Activated CD4-positive, alpha-beta T cell treated with anti-CD3 and anti-CD28 coated beads, Interleukin-2, amount 50 U/mL, for 16 hours (primary cell): ENCODE measurements at places on chromosomes 1 and 21.
A peak's percentile ranks its signal among the peaks of the same experiment; 100 is the strongest.

DNA sequence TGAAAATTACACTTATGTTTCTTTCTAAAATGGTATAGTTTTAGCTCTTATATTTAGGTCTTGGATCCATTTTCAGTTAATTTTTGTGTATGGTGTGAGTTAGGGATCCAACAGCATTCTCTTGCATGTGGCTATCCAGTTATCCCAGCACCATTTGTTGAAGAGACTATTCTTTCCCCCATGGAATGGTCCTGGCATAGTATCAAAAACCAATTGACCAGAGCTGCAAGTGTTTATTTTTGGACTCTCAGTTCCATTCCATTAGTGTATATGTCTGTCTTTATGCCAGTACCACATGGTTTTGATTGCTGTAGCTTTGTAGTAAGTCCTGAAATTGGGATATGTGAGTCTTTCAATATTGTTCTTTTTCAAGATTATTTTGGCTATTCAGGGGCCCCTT lies 14.3 kb downstream of the TTLL10 start:
- DNase-seq: no peak

GRCh38 chr1:52602856-52603600 lies 857 bp downstream of the GPX7 start:
- peak; percentile 20 for DNase-seq

DNA sequence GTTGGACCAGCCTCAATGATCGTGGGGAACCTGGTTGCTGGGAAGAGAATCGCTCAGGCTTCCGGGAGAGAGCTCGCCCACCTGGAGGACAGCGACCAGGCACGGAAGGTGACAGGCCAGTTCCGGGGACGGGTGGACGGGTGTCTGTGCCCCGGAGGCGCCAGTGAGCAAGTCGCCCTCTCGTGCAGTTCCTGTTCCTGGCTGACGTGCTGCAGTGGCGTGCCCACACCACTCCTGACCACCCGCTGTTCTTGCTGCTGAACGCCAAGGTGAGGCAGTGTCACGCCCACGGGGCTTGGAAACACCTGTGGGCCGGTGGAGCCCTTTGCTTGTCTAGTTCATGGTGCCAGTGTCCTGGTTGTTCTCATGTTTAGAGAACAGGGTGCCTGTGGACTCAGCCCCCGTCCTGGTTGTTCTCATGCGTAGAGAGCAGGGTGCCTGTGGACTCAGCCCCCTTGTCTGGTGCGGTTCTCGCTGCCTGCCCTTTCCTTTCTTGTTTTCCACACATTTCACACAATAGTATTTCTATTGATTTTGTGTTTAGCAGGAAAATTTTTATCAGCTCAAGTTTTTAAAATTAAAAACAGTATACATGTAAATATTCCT lies 53.1 kb downstream of the S100B start:
- DNase-seq: no peak

DNA sequence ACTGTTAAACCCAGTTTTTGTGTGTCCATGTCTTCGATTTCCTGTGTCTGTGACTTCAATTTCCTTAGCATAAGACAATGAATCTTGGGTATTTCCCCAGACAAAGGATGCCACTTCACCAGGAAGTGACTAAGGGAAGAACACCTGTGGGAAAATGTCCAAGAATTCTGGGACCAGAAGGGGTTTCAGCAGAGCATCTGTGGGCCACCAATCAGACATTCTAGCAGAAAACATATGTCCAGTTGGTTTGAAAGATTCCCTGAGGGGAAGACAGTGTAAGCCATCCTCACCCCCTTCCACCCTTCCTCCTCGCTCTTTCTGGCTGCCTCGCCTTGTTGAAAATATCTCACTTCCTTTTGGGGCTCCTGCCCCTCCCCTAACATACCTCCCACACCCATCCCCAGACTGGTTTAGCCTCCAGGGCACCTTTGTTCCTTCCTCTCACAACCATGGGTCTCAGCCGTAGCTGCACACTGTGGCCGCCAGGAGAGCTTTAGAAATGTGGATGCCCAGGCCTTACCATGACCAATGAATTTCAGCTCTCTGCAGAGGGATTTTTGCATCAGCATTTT lies 25.5 kb upstream of the IFNAR1 start:
- peak; percentile 26 for DNase-seq

GRCh38 chr1:235972311-235972689 lies 92.6 kb downstream of the NID1 start:
- no peak for DNase-seq

- DNase-seq: peak; percentile 60
These were observed 63.7 kb downstream of the HLCS start for GRCh38 chr21:36902793-36903192.

- no peak for DNase-seq
These were observed 1045.1 kb downstream of the ADGRL2 start for GRCh38 chr1:82845866-82846265.

GRCh38 chr1:173866413-173867115 lies 1.2 kb downstream of the GAS5 start:
- DNase-seq: peak; percentile 25

DNA sequence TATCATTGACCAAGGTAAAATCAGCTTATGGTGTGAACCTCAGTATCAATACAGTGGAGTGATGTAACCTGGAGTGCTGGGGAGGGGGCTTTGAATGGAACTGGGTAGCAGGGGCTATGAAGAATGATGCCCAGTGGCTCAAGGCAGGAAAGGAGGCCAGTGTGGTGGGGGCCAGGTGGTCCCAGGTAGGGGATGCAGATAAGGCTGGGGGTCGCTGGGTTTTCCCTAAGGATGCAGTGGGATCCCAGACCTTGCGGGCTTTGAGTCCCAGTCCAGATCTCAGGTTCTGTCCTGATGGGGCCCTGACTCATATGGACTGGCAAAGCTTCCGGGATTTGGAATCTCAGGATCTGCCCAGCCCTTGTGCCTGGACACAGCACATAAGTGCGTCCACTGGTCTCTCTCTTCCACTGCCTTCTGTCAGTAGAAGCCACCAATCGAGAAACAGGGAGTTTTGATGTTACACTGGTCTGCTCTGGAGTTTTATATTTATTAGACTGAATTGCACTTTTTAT lies 52.0 kb downstream of the S100B start:
- no peak for DNase-seq

GRCh38 chr1:27148591-27148990 lies 6.3 kb downstream of the SLC9A1 start:
- DNase-seq: no peak

DNA sequence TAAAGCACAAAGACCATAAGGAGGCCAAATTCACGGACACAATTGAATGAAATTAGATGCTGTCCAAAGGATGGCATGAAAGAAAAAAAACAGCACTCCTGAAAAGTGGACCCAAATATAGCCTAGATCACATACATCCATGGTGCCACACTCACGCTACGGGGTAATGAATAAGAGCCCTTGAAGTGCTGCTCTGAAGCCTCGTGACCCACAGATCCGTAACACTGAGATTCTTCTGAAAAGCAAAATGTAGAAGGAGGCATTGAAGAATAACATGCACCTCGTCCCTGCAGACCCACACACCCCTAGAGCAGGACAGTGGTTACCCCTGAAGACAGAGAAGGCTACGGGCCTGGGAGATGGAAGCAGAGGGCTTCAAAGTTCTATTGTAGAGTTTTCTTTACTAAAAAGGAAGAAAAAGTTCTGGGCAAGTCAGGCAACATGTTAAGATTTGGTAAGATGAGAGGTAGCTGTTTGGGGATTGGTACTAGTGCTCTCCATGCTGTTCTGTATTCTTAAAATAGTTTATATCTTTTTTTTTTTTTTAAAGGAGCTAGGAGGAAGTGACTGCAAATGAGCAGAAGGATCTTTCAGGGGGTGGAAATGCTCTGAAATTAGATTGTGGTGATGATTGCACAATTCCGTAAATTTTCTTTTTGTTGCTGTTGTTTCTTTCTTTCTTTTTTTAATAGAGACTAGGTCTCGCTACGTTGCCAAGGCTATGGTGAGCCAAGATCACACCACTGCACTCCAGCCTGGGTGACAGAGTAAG lies 4.1 kb upstream of the ITGB2 start:
- DNase-seq: peak; percentile 50

GRCh38 chr1:22527555-22528296 lies 35.6 kb upstream of the EPHA8 start:
- no peak for DNase-seq

GRCh38 chr21:25862596-25862995 lies 127.8 kb downstream of the GABPA start:
- peak; percentile 51 for DNase-seq

- no peak for DNase-seq
These were observed 35.9 kb upstream of the ZRANB2 start for GRCh38 chr1:71116729-71117128.

- DNase-seq: peak; percentile 97
These were observed 72.8 kb downstream of the CD2 start for GRCh38 chr1:116826818-116827606.

GRCh38 chr1:64318428-64318827 lies 115.0 kb downstream of the UBE2U start:
- DNase-seq: no peak

GRCh38 chr1:150764617-150765101 lies 919 bp downstream of the CTSS start:
- peak; percentile 42 for DNase-seq

GRCh38 chr1:47416319-47417169 lies 459 bp downstream of the FOXE3 start:
- no peak for DNase-seq

DNA sequence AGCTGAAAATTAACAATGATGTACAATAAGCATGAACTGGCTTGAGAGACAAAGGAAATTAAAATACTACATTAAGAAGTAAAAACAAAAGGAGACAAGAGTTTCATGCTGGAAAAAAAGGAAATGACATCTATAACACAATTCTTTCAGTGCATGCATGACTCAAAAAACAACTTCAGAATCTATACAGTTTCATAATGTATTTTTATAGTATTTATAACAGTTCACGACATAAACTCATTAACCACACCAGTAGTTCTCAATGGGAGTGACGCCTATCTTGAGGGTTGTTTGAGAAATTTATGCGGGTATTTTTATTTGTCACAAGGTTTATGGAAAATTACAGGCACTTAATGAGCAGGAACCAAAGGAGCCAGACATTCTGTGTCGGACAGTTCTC lies 168.5 kb downstream of the SMYD3 start:
- peak; percentile 64 for DNase-seq

- no peak for DNase-seq
These were observed 756.4 kb downstream of the KCNT2 start for GRCh38 chr1:195851804-195852203.

GRCh38 chr1:59258412-59259032 lies 38.4 kb upstream of the FGGY start:
- DNase-seq: no peak

DNA sequence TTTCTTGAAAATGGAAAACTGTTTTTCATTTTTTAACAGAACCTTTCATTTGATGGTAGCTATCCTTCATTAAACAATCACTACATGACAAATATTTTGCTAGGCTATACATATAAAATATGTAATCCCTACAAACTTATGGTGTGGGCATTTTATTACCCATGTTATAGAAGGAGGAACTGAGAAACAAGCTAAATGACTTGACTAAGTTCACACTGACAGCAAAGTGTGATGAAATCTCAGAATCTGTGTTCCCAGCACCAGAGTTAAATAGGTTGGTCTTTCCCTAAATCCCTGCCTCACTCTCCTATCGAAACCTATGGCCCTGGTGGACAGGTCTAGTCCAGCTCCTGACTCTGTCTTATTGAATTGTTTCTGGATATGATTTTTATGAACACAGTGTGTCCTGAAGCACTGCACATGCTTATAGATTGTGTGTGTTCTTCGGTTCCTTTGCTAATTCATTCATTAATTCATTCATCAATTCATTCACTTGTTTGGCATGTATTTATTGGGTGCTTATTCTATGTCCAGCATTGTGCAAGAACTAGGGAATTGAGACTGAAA lies 301.0 kb downstream of the GRIK1 start:
- DNase-seq: no peak

GRCh38 chr1:88060750-88061491 lies 623.2 kb upstream of the PKN2 start:
- DNase-seq: no peak

DNA sequence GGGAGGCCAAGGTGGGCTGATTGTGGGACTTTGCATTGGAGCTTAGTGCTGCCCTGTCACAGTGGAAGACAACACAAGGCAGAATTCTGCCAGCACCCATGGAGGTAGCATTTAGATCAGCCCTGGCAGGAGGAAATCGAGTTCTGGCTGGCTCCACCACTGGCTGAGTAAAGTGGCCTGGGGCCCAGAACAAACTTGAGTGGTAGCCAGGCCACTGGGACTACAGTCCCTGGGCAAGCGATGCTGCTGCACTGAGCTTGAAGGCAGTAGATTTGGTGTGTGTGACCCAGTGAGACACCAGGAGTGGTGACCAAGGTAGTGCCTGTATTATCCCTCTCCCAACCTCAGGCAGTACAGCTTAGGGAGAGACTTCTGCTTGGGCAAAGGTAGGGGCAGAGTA lies 22.5 kb upstream of the UHMK1 start:
- no peak for DNase-seq

GRCh38 chr1:179322557-179322956 lies 29.0 kb downstream of the SOAT1 start:
- no peak for DNase-seq

DNA sequence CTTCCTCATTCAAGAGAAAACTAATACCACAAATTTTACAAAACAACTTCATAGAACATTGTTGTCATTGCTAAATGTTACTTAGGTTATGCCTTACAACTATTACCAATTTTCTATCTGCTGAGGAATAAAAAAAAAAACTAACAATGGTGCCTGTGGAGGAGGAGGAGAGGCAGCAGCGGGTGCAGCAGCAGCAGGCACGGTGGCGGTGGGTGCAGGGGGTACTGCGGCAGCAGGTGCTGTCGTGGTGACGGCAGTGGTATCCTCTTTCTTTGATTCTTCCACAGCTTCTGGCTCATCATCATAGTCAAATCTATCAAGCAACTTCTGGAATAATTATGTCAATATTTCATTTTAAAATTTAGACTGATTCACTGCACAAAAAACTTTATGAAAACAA lies 35.5 kb downstream of the SCAF4 start:
- DNase-seq: no peak

DNA sequence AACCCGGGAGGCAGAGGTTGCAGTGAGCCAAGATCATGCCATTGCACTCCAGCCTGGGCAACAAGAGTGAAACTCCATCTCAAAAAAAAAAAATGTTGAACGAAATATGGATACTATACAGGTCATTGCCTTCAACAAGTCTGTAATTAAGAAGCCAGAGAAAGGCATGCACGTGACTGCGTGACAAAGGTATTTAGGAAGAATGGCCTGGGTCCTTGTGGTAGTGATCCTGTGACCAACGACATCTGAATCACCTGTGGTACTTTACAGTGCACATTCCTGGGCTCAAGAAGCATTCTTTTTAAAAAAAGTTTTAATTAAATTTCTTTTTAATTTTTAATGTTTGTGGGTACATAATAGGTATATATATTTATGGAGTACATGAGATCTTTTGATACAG lies 115.0 kb downstream of the GREM2 start:
- no peak for DNase-seq

DNA sequence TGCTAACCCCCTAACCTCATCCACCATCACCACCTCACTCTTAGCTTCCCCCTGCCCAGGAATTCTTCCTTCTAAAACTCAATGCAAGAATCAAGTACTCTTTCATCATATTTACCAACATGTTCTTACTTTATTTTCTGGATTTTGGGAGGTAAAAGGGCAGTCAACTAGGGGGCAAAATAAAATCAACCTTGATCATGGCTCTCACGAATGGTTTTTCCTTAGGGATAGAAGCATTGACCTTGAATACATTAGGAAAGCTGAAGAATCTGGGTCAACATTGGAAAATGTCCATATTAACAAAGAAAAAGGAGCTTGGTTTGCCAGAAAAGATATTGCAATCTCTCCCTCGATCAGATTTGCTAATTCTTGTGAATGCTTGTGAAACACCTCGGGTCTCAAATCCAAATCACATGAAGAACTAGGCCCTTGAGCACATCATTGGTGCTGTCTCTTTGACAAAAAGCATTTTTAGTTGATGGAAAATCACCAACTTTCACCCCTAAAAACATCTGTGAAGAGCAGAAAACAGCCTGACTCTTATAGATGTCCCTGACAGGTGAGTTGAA lies 58.9 kb downstream of the ZC3H11B start:
- DNase-seq: no peak
